ENCODE measurements at places on chromosomes 1 and 21.

DNA sequence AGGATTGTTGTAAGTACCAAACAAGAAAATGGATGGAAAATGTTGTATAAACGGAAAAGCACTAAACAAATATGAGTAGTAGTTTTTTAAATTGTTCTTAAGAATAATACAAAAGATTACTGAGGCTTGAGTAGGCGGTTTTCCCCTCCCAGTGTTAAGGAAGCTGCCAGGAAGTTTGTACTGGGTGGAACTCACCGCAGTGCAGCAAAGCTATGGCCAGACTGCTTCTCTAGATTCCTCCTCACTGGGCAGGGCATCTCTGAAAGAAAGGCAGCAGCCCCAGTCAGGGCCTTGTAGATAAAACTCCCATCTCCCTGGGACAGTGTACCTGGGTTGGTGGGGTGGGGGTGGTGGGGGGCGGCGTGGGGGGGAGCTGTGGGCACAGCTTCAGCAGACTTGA lies 58.7 kb downstream of the XCL2 start:
- DNase-seq: peak; percentile 35

DNA sequence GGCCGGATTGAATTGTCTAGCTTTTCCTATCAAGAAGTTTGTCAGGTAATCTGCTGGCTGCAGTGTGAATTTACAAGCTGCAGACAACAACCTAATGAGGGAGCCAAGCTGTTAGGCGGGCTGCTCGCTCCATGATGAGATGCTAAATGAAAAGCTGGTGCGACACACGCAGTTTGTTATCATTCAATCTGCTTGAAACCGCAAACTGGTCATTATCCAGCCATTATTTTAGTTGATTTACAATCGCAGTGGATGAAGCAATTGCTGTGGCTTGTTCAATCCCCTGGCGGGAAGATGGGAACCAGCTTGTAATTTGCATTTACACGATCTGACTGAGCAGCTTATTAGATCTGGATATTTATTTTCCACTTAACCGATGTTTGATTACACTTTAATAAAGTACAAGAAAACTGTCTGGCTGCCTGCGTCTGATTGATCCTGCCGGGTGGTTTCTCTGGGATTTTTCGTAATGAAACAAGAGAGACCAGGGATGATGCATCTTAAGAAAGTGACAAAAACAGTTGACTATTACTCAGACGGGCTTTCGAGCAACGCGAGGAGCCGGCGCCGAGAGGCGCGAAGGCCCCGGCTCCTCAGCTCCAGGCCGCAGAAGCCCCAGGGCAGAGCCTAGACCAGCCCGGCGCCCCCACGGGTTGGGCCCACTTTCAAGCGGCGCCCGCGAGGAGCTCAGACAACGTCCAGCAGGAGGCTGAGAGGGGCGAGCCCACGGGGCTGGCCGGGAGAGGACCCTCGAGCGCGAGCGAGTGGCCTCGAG lies 118.0 kb upstream of the BARHL2 start:
- no peak for DNase-seq

- DNase-seq: no peak
These were observed 40.9 kb downstream of the ACTL8 start for GRCh38 chr1:17795836-17796645.

DNA sequence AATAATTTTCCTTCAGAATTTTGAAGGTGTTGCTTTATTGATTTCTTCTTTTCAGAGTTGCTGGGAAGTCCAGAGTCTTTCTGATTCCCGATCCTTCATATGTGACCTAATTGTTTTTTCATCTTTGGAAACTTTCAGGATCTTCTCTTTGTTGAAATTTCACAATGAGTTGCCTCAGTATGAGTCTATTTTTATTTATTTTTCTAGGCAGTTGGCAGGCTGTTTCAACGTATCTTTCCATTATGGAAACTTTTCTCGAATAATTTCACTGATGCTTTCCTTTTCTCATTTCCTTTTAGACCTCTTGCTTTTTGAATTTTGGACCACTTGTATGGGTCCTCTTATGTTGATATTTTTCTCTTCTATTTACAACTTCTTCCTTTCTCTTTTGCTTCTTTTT lies 354.3 kb downstream of the TGFB2 start:
- DNase-seq: peak; percentile 66

- DNase-seq: no peak
These were observed 172.8 kb downstream of the CLEC20A start for GRCh38 chr1:178324003-178324402.

- DNase-seq: peak; percentile 49
These were observed 90.6 kb downstream of the SGIP1 start for GRCh38 chr1:66624412-66625060.

DNA sequence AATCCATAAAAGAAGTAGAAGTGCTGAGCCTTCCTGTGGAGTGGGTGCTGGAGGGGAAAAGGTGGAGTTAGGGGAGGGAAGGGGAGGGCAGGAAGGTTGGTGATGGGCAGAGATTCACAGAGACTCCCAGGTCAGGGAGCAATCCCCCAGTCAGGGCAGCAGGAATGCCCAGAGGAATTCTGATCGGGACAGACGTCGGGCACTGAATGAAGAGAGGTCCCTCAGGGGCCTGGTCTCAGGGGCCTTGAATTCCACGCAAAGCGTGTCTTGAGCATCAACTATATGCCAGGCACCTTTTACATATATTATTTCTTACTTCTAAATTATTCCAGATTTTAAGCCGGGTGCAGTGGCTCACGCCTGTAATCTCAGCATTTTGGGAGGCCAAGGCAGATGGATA lies 7.2 kb upstream of the PADI1 start:
- no peak for DNase-seq

DNA sequence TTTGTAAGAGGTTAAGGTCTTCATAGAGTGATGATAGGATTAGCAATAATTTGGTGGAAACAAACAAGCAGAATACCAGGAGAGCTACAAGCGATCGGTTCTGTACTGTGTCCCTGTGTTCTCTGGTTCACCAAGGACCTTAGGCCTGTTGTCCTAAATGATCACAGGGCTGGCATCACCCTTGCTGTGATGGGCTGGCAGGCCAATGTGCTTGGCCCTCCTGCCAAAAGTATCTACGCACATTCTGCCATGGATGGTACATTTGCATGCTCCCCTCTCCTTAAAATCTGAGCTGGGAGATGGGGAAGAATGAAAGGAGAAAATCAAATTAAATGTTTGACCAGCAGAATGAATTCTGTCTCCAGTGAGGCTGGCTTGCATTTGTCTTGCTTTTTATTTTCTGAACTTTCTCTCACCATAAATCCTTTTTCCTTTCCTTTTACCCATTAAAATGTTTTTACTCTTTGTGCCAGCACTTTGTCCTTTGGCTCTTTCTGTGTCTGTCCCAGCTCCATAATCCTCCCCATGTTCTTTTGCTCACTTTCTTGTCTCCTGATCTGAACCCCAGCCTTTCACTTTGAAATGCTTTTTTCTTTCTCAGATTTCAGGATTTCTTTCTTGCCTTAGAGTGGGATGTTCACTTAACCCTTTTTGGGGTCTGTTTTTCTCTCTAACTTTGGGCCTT lies 51.7 kb downstream of the PBX1 start:
- no peak for DNase-seq

GRCh38 chr1:13892671-13893325 lies 192.8 kb downstream of the PRDM2 start:
- peak; percentile 29 for DNase-seq

DNA sequence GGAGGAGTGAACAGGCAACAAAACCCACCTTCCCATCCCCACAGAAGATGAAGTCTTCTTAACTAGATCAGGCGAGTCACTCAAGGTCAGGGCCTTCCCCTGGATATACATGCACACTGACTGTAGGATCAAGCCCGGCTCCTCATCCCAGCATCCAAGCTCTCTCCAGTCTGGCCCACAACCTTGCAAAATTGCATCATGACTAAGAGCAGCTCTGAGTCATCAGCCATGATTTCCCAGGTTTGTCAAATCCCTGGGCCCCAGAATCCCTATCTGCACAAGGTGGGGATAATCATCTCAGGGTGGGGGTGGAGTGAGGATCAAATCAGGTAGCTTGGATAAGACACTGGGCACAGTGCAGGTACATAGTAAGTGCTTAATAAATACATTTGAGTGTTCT lies 199.3 kb upstream of the GRIK3 start:
- no peak for DNase-seq

DNA sequence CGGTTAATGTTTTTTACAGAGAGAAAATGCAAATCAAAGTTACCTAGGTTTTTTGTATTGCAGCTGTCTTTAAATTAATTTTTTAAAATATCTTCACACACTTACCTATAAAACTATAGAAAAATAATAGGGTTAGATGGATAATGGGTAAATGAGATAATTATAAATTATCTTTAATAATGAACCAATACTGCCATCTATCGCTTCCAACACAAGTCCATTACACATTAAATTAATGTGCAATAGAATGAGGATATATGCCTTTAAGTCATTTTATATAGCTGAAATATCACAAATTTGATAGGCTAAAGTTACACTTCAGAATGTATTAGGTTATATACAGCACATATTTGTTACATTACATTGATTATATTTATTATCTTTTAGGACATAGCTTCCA lies 2212.8 kb downstream of the MRPL39 start:
- no peak for DNase-seq

GRCh38 chr1:26283279-26283853 lies 3.5 kb downstream of the SH3BGRL3 start:
- DNase-seq: no peak

- peak; percentile 42 for DNase-seq
These were observed 9.8 kb upstream of the RAB42 start for GRCh38 chr1:28582248-28582615.

- no peak for DNase-seq
These were observed 8.6 kb downstream of the LAMC2 start for GRCh38 chr1:183194527-183195141.

DNA sequence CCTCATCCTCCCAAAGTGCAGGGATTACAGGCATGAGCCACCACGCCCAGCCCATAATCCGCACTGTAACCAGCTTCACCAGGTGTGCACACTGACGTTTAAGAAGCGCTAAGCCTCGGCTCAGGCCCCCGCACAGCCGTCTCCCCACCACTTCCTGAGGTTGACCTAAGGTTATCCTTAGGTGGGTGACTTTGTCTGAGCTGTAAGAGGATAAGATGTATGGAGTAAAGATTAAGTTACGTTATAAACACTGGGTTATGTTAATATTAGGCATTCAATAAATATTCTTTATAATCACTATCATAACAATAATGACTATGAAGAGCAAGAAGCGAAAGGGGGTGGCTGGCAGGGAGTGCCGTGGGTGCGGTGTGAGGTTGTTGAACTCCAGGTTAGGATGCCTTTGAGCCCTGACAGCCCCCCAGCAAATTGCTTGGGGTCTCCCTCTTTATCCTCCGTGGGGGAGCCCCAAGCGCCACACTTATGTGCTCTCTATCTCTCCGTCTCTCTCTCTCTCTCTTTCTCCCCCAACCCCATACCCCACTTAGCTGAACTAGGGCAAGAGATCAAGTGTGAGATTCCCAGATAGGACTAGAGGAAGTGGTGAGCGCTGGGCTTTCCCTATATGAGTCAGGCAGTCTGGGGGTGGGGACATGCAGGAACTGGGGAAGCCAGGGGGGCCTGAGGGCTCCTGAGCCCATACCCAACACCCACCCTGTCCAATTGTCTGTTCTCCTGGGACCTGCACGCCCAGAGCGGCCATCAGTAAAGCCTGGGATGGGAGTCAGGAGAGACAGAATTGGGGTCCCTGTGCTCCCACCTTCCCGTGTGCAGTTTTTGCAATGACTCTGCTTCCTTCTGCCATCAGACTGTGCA lies 7.6 kb downstream of the EFHD2 start:
- DNase-seq: no peak

DNA sequence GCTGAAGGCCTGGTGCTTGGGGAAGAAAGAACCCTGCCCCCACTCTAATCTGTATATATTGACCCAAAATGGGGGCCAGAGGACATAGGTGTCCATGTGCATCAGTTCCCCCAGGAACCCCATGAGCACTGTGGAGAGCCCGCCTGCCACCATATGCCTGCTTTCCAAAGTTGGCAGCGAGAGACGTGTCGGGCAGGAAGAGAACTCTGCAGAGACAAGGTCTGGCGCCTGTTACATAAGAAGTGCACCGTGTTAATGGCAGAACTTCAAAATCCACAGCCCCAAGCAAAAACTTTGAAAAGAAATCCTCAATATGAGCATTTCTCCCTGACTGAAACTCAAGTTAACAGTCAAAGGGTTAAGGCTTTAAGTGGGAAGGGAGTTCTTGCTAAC lies 8.0 kb downstream of the CTNNBIP1 start:
- DNase-seq: no peak

DNA sequence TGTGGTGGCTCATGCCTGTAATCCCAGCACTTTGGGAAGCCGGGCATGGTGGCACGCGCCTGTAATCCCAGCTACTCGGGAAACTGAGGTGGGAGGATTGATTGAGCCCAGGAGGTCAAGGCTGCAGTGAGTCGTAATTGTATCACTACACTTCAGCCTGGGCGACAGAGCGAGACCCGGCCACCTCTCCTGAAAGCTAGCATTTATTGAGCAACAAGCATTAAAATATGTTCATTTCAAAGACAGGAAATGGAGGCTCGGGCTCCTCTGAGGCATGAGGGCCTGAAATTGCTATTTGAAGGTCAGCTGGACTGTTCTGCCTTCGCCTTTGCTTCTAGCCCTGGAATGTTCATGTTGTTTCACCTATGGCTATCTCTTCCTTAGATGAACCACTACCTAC lies 34.5 kb downstream of the SPATA21 start:
- no peak for DNase-seq

- no peak for DNase-seq
These were observed 68.8 kb upstream of the BCL9 start for GRCh38 chr1:147472489-147472888.

GRCh38 chr1:204350857-204351573 lies 8.7 kb downstream of the PLEKHA6 start:
- peak; percentile 41 for DNase-seq

DNA sequence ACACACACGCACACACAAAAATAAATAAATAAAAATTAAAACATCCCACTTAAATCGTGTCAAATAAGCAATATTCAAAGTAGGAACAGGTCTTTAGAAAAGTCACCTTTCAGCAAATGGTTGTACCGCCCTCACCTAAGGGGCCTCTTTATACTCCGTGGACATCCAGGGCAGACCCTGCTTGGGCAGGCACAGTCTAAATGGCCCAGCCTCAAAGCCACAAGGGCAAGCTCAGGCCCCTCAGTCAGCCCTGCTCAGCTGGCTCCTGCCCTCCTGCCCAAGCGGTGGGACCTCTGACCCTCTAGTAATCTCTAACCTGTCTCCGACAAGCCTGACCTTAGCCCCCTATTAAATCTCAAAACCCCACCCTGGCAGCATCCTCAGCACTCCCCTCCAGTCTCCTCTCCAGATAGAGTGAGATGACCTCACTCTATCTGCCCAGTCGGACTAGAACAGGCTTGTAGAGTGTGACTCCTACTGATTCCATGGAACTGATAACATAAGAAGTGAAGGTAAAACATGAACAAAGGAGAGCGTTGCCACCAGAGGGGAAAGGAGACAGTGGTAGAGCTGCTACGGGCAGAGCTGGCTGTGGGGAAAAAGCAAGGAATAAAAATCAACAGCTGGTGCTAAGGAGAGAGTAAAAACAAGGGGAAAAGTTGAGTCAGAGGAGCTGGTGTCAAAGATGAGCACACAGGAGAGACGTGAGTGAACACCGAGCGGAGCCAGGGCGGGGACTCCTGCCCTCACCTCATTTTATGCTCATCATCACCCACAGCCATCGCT lies 36.0 kb downstream of the SIPA1L2 start:
- DNase-seq: peak; percentile 8

- DNase-seq: no peak
These were observed 42.4 kb downstream of the GFI1 start for GRCh38 chr1:92444351-92444750.

- DNase-seq: no peak
These were observed 36.5 kb downstream of the PTPN14 start for GRCh38 chr1:214514819-214515383.

GRCh38 chr1:204659056-204659455 lies 26.5 kb downstream of the LRRN2 start:
- DNase-seq: no peak
